ENCODE measurements at places on chromosomes 6 and 20. TPM values are rescaled to one million over a fixed set of nuclear protein-coding genes. Genes with fewer than 3 reads are reported as not detected.
A peak's percentile ranks its signal among the peaks of the same experiment; 100 is the strongest.

PCK1 gene
- total RNA-seq = 29.7 TPM

DNA sequence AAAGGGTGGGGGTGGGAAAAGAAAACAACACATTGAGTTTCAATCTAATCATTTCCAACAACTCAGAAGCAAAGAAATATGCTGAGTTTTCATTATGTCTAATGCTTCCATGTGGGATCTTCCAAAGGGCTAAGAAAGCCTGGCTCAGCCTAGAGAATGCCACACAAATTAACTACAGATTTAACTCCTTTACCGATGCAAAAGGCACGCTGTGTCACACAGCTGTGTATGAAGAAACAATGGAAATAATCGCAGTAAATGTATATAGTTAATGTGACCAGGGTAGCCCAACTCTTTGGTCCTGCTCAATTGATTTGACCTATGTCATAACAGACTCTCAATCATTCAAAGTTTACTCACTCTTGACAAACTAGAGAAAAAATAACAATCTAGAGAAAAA lies 17.8 kb downstream of the B4GALT5 start:
- no peaks in the 10 kb centered on the region for H3K36me3 ChIP-seq
- H3K27me3 ChIP-seq = no peaks in the 10 kb centered on the region
- no peak overlapping the region for H3K4me3 ChIP-seq
- peak overlapping the region; percentile 67 for H3K27ac ChIP-seq

DNA sequence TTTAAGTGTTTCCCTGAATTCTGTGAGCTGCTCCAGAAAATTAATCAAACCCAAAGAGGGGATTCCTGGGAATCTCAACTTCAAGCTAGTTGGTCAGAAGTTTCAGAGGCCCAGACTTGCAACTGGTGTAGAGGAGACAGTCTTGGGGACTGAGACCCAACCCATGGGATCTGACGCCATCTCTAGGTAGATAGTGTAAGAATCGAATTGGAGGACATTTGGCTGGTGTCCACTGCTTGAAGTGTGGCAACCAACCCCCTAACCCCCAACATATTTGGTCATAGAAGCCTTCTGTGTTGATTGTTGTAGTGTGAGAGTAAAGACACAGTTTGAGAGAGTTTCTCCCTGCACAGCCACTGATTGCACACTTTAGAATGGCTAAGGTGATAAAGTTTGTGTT lies 103.5 kb upstream of the CARMIL1 start:
- no peak overlapping the region for H3K4me3 ChIP-seq
- H3K27me3 ChIP-seq = no peaks in the 10 kb centered on the region
- no peaks in the 10 kb centered on the region for H3K36me3 ChIP-seq

ZSCAN23 gene
- 5.5 TPM for total RNA-seq

GRCh38 chr6:1796706-1797529 lies 187.2 kb downstream of the FOXC1 start:
- H3K4me1 ChIP-seq = no peaks in the 10 kb centered on the region
- H3K4me3 ChIP-seq = no peak overlapping the region
- DNase-seq = no peak
- H3K36me3 ChIP-seq = no peaks in the 10 kb centered on the region

DNA sequence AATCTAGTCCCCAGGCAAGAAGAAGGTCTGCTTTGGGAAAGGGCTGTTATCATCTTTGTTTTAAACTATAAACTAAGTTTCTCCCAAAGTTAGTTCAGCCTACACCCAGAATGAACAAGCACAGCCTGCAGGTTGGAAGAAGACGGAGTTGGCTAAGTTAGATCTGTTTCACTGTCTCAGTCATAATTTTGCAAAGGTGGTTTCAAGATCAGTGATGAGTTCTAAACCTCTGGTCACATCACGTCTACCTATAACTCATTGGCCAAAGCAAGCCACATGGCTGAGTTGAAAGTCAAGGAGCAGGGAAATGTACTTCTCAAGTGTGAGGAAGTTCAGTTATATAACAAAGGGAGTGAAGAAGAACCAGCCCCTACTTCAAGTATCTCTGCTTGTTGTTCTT lies 50.5 kb upstream of the ECI2 start:
- H3K36me3 ChIP-seq = no peaks in the 10 kb centered on the region
- H3K27me3 ChIP-seq = no peaks in the 10 kb centered on the region
- H3K27ac ChIP-seq = no peak overlapping the region
- DNase-seq = no peak
- no peaks in the 10 kb centered on the region for H3K4me1 ChIP-seq

All from kidney (tissue), 22 donors.